ENCODE measurements at places on chromosomes 2 and 18.
A peak's percentile ranks its signal among the peaks of the same experiment; 100 is the strongest.

GRCh38 chr2:156474401-156474800 is 38.2 kb downstream of the GPD2 start:
- no peak overlapping the region for H3K27ac ChIP-seq
- peaks cover 6% of the 10 kb centered on the region for H3K4me1 ChIP-seq
- no peak overlapping the region for H3K4me3 ChIP-seq

- no peaks in the 10 kb centered on the region for H3K36me3 ChIP-seq
- H3K27me3 ChIP-seq, result peaks cover 13% of the 10 kb centered on the region
- DNase-seq, result no peak
- H3K4me3 ChIP-seq, result no peak overlapping the region
- no peaks in the 10 kb centered on the region for H3K4me1 ChIP-seq
Observed at GRCh38 chr2:172361360-172361759, 66.0 kb upstream of the ITGA6 start.

DNA sequence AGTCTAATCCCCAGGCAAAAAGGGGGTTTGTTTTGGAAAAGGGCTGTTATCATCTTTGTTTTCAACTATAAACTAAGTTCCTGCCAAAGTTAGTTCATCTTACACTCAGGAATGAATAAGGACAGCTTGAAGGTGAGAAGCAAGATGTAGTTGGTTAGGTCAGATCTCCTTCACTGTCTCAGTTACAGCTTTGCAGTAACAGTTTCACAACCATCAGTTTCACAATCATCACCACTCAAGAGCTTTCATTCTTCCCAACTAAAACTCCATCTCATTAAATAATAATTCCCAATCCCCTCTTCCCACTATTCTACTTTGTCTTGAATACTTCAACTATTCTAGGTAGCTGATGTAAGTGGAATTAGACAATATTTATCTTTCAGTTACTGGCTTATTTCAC is 200.9 kb downstream of the NYAP2 start:
- no peak for DNase-seq
- H3K27me3 ChIP-seq, result no peaks in the 10 kb centered on the region
- H3K27ac ChIP-seq, result no peak overlapping the region
- no peaks in the 10 kb centered on the region for H3K36me3 ChIP-seq

- peaks cover 13% of the 10 kb centered on the region for H3K36me3 ChIP-seq
- peaks cover 12% of the 10 kb centered on the region for H3K27me3 ChIP-seq
- peak overlapping the region; percentile 28 for H3K27ac ChIP-seq
- DNase-seq, result peak; percentile 30
- peaks cover 30% of the 10 kb centered on the region for H3K4me1 ChIP-seq
Observed at GRCh38 chr2:128473175-128474035, 154.7 kb upstream of the HS6ST1 start.

DNA sequence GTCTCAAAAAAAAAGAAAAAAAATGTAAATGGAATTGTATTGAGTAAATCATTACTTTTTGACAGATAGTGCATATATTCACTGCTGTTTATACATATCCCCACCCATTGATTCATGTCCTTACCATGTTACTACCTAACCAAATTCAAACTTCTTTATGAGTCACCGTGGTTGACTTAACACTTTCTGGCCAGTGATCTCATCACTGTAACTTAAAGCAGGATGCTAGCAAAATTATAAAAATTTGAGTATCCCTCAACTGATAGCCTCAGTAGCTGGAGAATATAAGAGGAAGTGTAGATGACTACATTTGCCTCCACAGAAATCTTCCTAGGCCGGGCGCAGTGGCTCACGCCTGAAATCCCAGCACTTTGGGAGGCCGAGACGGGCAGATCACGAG is 13.4 kb downstream of the CNOT9 start:
- no peak for DNase-seq
- H3K27me3 ChIP-seq, result no peaks in the 10 kb centered on the region
- H3K4me3 ChIP-seq, result no peak overlapping the region
- no peaks in the 10 kb centered on the region for H3K4me1 ChIP-seq
- H3K36me3 ChIP-seq, result peaks cover 59% of the 10 kb centered on the region

- H3K27ac ChIP-seq, result no peak overlapping the region
- H3K36me3 ChIP-seq, result peaks cover 15% of the 10 kb centered on the region
- H3K4me1 ChIP-seq, result peaks cover 24% of the 10 kb centered on the region
- no peak overlapping the region for H3K4me3 ChIP-seq
- no peak for DNase-seq
Observed at GRCh38 chr18:58144671-58145285, 100.8 kb downstream of the NEDD4L start.

DNA sequence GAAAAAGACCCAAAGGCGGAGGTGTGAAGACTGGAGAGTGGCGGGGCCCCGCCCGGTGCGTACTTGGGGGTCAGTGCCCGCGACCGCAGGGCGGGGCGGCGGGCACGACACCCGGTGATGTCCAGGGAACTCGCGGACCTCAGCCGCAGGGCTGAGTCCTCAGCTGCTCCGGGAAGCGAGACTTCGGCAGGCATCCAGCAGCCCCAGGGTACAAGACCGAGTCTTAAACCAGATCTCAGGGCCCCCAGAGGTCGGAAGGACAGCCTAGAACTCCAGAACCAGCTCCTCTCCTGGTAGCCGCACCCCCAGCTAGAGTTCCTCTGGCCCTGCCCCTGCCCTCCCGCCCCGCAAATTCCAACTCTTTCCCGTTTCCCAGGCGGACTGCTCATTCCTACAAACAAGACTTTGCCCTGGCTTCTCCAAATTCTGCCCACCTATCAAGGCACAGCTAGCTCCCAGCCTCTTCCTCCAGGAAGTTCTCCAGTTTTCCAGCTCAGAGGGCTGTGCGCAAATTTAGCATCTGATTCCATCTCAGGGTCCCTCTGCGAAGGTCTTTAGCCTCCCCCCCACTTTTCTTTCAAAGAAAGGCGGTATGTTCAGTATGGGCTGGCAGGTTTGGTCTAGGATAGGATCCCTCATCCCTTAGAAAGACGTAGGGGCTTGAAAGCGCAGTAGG is 26.0 kb upstream of the NOTO start:
- no peak overlapping the region for H3K27ac ChIP-seq
- peak overlapping the region; percentile 84 for H3K4me3 ChIP-seq
- H3K36me3 ChIP-seq, result no peaks in the 10 kb centered on the region
- peak; percentile 28 for DNase-seq

DNA sequence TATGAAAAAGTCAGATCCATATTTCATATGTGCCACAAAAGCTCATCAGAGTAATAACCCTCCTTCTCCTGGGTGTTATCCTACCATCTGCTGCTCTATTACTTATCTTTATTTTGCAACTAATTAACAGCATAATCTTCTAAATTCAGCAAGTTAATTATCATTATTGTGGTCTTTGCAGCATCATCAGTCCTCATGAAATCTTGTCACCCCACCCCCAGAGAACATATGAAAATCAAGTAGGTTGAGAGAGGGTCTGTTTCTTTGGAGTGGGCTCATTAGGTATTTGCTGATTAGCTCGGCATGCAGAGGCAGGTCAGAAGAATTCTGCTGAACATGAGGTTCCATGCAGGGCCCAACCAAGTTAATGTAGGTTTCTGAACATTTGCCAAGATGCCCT is 64.8 kb downstream of the ATF2 start:
- no peak for DNase-seq
- H3K36me3 ChIP-seq, result peaks cover 85% of the 10 kb centered on the region
- H3K27me3 ChIP-seq, result no peaks in the 10 kb centered on the region
- H3K4me3 ChIP-seq, result no peak overlapping the region
- no peaks in the 10 kb centered on the region for H3K4me1 ChIP-seq
- no peak overlapping the region for H3K27ac ChIP-seq

DNA sequence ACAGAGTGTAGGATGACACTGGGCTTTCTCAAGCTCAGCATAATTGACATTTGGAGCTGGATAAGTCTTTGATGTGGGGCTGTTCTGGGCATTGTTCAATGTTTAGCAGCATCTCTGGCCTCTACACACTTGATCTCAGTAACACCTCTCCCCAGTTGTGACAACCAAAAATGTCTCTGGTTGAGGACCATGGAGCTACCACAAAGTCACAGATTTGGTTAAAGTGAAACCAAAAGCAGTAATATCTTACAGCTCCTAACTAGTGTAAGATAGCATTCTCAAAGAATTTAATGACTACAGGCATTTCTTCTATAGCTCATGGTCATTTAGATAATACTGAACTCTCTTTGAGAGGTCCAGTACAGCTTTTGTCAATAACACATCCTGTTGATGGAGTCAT is 23.4 kb upstream of the PAX3 start:
- peaks cover 72% of the 10 kb centered on the region for H3K27me3 ChIP-seq
- peaks cover 26% of the 10 kb centered on the region for H3K4me1 ChIP-seq
- H3K27ac ChIP-seq, result no peak overlapping the region
- H3K36me3 ChIP-seq, result no peaks in the 10 kb centered on the region
- no peak for DNase-seq

- H3K27me3 ChIP-seq, result peaks cover 30% of the 10 kb centered on the region
Observed at GRCh38 chr18:59060551-59060950, 79.1 kb upstream of the SEC11C start.

DNA sequence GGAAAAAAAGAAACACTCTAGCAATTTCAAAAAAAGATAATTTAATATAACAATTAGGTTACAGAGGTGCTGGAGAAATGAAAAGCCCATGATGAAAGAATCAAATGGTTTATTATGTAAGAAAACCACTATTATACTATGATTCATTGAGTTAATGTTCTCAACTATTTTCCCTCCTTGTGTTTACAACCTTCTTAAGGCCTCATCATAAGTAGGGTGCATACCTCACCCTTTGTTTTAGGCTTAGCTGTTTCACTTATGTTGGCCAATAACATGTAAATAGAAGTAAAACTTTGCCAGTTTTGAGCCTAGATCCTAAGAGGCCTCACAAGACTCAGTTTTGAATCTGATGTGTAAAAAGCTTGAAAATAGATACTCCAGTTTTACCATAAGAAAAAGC is 418.3 kb upstream of the DDX18 start:
- no peak overlapping the region for H3K27ac ChIP-seq
- no peaks in the 10 kb centered on the region for H3K36me3 ChIP-seq
- no peak overlapping the region for H3K4me3 ChIP-seq
- DNase-seq, result no peak
- H3K27me3 ChIP-seq, result no peaks in the 10 kb centered on the region

DNA sequence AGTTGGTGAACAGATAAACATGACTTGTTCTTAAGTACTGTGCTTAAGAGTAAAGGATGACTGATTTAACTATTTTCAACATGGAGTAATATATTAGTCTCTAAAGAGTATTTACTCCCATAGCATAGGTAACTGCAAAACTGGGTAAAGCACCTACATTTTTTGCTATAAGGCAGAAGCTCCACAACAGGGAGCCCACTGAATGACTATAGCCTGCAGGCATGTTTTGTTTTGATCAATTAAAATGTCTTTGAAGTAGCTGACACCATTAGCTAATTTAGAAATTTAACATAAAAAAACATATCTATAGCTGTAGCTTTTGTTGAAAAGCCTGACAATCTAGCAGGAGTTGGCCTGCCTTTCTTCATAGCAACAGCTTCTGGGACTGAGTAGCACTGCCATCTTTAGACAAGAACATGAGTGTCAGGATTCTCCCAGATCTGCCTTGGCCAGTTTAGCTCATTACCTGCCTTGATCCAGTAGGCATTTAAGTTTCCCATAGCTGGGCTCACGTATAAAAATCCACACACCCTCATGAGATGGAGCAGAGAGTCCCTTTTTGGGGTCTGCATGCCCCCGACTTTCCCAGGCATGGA is 1935.1 kb upstream of the PIK3C3 start:
- no peak overlapping the region for H3K27ac ChIP-seq
- H3K4me3 ChIP-seq, result no peak overlapping the region
- DNase-seq, result no peak
- H3K36me3 ChIP-seq, result no peaks in the 10 kb centered on the region
- no peaks in the 10 kb centered on the region for H3K27me3 ChIP-seq
- peaks cover 43% of the 10 kb centered on the region for H3K4me1 ChIP-seq

- peaks cover 51% of the 10 kb centered on the region for H3K27me3 ChIP-seq
- peaks cover 6% of the 10 kb centered on the region for H3K4me1 ChIP-seq
- no peak overlapping the region for H3K4me3 ChIP-seq
Observed at GRCh38 chr2:70808983-70809958, 11.1 kb downstream of the CLEC4F start.

DNA sequence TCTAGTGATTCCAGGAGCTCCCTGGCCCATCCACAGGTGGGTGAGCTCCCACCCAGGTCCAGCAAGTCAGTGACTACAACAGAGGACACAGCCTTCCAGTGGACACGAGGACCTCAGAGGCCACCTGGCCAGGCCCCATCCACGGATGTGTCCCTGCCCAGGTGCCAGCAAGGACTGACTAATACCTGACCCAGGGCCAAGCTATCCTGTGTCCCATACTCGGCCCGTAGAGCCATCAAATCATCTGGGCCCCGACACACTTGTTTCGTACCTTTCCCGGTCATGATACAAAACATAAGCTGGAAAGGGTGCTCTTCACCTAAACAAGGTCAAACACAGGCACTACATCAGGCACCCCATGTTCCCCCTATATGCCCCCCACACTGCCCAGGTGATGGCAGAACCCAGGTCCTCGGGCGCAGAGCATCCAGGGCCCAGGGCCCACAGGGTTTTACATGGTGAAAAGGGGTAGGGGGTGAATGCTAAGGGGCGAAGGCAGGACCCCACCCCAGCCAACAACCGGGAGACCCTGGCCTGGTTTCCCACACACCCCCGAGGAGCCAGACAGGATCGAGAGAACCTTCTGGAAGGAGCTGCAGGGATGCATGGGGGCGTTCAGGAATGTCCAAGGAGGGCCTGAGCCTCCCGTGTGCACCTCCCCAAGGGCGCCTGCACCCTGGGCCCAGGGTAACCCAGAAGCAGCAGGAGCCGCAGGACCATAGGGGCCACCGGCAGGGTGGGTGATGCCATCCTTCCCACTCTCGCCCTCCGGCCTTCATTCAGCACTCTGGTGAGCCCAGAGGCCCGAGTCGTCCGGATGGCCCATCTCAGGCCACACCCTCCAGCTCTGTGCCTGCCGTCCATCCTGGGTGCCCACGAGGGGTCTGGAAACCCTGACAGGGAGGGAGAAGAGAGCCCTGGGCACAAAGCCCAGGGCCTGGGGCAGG is 94.3 kb downstream of the HDAC4 start:
- peak overlapping the region; percentile 75 for H3K27ac ChIP-seq
- no peak overlapping the region for H3K4me3 ChIP-seq
- H3K27me3 ChIP-seq, result no peaks in the 10 kb centered on the region
- no peaks in the 10 kb centered on the region for H3K36me3 ChIP-seq

GRCh38 chr2:3208179-3208578 is 169.4 kb downstream of the EIPR1 start:
- H3K36me3 ChIP-seq, result peaks cover 47% of the 10 kb centered on the region
- no peak overlapping the region for H3K27ac ChIP-seq
- no peaks in the 10 kb centered on the region for H3K27me3 ChIP-seq
- peaks cover 16% of the 10 kb centered on the region for H3K4me1 ChIP-seq
- H3K4me3 ChIP-seq, result no peak overlapping the region

Measured in nephron progenitor cell (in vitro differentiated cells).